Activated T-helper 1 cell treated with anti-CD3 and anti-CD28 coated beads, Interleukin-2, amount 50 U/mL, for 16 hours (primary cell): ENCODE measurements at places on chromosomes 7 and 10.

DNA sequence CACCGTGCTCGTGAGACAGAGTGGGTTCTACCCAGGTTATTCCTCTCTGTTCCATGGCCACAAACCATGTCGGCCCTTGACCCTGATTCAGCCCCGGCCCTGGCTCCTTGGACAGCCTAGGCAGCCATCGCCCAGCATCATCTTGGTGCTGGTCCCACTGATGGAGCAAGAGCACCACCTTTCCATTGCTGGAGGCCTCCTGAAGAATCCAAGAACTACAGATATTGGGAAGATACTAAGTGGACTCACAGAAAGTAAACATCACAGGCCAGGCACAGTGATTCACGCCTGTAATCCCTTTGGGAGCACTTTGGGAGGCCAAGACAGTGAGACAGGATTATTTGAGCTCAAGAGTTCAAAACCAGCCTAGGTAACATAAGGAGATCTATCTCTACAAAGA lies 125.1 kb downstream of the NT5C2 start:
- DNase-seq, result no peak

DNA sequence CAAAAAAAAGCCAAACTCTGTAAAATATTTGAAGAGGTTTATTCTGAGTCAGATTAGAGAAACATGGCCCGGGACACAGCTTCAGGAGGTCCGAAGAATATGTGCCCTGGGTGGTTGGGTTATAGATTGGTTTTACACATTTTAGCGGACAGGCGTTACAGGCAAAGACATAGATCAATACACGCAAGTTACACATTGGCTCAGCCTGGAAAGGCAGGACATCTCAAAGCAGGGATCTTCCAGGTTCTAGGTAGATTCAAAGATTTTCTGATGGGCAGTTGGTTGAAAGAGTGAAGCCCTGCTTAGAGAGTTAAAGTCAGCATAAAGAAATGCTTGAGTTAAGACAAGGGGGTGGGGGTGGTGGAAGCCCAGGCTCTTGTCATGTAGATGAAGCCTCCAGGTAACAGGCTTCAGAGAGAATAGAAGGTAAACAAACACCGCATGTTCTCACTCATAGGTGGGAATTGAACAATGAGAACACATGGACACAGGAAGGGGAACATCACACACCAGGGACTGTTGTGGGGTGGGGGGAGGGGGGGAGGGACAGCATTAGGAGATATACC lies 464.3 kb upstream of the ADARB2 start:
- no peak for DNase-seq

DNA sequence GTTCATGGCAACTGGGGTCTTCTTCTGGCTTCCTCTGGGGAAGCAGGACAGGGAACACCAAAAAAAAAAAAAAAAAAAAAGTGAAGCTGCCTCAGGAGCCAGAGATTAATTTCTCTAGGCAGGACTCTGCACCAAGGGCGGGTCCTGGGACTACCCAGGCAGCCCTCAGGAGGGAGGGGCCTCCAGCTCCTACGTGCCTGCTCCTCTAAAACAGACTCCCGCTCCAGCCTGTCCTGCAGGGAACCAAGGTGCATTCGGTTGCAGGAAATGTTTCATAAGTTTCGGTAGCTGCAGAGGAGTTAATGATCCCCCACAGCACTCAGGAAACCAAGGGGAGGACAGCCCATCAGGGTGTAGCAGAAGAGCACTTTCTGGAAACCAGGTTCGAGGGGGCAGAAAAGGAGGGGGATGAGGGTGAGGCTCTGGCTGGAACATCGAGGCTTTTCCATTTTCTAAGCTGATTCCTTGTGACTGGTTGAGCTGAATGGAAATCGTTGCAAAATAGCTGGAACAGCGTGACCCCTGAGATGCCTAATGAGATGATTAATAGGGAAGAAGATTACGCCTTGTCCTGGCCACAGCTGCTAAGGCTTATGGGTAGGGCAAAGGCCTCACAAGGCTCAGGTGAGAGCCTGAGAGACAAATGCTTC lies 84.2 kb downstream of the STRA8 start:
- no peak for DNase-seq

GRCh38 chr7:28536259-28536658 lies 123.9 kb downstream of the CREB5 start:
- DNase-seq, result no peak

- DNase-seq, result no peak
Measured at GRCh38 chr10:117755659-117756014, 213.1 kb downstream of the EMX2 start.
